ENCODE measurements at places on chromosomes 4 and X.
A peak's percentile ranks its signal among the peaks of the same experiment; 100 is the strongest.

- DNase-seq, result no peak
Measured at GRCh38 chrX:154353172-154353843, 21.1 kb downstream of the FLNA start.

- DNase-seq, result no peak
Measured at GRCh38 chrX:109954955-109955354, 48.0 kb upstream of the TMEM164 start.

DNA sequence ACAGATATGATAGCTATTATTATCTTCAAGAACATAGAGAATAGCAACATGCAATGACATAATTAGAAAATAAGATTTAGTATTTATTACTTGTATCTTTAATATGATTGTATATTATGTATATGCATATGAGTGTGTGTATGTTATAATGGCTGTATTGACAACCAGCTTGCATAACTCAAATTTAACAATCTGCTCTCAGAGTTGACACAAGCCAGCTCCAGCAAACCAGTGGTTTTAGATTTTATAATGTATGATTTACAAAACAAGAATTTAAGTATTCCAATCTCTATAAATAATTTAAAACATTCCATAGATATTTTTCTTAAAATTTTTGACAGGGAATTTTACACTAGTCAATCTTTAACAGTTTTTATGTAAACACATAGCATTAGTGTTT lies 935.9 kb upstream of the EPHA5 start:
- DNase-seq, result no peak

- peak; percentile 47 for DNase-seq
Measured at GRCh38 chr4:139144161-139144859, 32.7 kb downstream of the ELF2 start.

GRCh38 chr4:7770224-7771050 lies 169.2 kb downstream of the AFAP1 start:
- no peak for DNase-seq

DNA sequence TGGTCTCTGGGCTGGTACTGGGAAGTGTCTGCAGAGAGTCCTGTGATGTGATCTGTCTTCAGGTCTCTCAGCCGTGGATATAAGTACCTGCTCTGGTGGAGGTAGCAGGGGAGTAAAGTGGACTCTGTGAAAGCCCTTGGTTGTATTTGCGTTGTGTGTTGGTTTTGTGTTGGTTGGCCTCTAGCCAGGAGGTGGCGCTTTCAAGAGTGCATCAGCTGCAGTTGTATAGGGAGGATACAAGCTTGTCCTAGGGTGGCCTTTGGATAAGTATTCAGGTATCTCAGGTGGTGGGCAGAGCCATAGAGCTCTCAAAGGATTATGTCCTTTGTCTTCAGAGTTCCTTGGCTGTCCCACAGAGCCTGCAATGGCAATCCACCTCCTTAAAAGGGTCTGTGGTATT lies 111.6 kb downstream of the MAGEB17 start:
- no peak for DNase-seq

GRCh38 chrX:40439625-40440532 lies 140.9 kb upstream of the ATP6AP2 start:
- no peak for DNase-seq

DNA sequence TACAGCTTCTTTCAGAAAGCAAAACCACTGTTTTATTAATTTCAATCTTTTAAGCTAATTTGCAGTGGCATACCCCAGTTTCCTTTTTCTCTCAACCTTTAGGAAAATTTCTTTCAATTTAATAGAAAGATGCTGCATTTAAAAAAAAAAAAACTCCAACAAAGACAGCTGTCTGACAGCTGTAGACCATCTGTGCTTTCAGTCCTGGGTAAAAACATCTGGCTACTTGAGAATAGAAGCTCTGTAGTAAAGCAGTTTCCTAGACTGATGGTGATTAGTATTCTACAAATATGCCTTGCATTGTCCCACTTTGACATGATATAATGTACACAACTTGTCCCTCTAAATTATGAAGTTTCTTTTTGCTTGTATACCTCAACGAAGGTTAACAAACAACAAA lies 197.8 kb downstream of the EDA start:
- no peak for DNase-seq

- peak; percentile 38 for DNase-seq
Measured at GRCh38 chr4:141410839-141411238, 190.1 kb downstream of the ZNF330 start.

GRCh38 chr4:42452823-42453222 lies 55.5 kb downstream of the SHISA3 start:
- no peak for DNase-seq

- DNase-seq, result no peak
Measured at GRCh38 chrX:677376-677775, 46.8 kb downstream of the SHOX start.

GRCh38 chr4:101600287-101600686 lies 190.2 kb upstream of the BANK1 start:
- no peak for DNase-seq

- no peak for DNase-seq
Measured at GRCh38 chr4:24988776-24989175, 42.0 kb downstream of the LGI2 start.

- no peak for DNase-seq
Measured at GRCh38 chr4:66284991-66285451, 614.7 kb upstream of the EPHA5 start.

GRCh38 chr4:147944249-147944648 lies 212.4 kb downstream of the ARHGAP10 start:
- DNase-seq, result no peak

DNA sequence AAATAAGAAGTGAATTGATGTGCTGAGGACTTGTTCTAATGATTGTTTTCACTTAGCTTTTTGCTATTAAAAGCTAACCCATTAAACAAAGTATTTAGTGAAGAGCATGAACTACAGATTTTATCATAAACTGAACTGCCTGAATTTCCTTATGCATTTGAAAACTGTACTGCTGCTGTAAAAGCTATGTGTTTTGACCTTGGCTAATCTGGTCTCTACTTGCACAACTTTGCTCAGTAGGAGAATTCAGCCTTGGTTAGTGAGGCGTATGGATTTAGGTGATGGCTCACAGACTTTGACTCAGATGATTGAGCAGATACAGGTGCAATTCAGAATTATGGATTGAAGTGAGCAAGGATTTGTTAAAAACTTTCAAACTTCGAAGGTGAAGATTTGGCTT lies 38.7 kb upstream of the FAT1 start:
- no peak for DNase-seq

GRCh38 chr4:112315446-112315845 lies 18.3 kb downstream of the ALPK1 start:
- no peak for DNase-seq

DNA sequence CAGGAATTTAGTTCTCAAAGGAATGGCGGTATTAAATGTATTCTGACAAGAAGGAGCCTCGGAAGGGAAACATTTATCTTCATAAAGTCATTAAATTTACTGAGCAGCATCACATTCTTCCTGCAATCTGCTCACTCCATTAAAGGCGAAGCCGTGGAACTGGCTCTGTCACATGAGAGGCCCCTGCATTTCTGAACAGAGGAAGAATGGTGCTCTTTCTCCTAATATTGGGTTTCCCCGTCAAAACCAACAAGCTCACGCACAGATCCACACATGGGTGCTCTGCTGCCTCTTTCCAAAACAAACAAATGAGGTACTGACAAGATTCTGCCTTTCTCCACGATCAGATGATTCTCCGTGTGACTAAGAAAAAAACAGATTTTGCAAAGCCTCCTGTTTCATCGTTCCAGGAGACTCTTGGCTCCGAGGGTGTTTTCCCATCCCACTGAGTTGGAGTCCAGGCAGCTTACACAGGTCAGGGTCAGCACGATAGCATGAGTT lies 191.2 kb downstream of the IDS start:
- DNase-seq, result no peak

DNA sequence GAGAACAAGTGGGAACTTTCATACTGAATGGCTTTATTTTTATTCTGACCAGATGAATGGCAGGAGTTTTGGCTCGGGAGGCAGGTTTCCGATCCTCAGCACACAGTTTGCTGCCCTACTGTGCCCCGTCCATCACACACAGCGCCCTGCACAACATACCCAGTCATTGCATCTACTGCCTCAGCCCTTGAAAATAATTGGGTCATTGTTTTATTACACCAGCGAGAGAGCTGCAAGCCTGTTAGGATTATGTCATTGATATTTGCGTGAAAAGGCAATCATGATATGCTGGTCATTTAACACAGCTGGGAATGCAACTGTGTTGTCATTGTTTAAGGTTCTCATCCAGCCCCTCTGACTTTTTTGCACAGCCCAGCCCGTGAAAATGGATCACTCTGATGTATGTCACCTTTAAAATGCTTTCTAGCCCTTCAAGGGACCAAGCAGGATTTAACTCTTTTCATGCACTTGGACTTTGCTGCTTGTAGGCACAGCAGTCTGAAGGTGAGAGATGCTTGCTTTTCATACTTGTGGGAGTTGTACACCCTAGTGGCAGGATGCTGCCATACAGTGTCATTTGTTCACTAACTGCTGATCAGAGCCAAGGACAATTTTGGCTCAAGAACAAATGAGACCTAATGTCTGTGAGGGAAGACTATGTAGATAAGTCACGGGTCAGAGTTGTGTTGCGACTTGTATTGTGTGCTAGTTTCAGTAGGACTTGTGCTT lies 62.3 kb downstream of the RTL9 start:
- DNase-seq, result no peak

GRCh38 chr4:154439224-154439623 lies 52.4 kb downstream of the DCHS2 start:
- DNase-seq, result no peak

- DNase-seq, result peak; percentile 34
Measured at GRCh38 chr4:74838746-74839370, 44.5 kb upstream of the BTC start.
